ENCODE measurements at places on chromosomes 1 and 21.

GRCh38 chr1:225814381-225814780 lies 4.5 kb downstream of the EPHX1 start:
- no peak for DNase-seq

DNA sequence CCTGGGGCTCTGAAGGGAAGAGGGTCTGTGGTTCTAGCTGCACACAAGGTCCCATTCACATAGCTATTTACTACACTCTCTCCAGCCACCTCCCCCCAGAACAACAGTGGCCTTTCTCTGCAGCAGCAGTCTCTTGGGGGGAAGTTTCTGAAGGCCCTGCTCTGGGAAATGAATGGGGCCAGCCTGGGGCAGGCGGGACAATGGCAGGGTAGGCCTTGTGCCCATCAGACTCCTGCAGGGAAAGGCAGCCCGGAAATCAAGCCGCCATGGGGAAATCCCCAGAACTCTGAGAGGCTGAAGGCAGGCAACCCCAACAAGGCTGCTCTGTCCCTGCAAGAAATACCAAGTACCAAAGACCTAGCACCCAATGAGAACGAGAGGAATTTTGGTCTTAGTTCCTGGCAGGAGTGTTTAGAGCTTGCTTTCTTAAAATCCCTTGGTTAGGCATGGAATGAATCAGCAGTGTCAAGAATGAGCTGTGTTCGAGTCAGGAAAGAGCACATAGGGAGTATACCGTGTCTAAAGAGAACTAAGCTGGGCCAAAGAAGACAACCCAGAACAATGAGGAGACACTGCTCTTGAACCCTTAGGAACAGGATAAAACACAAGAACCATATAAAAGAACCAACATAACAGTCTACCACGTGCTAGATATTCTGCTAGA lies 11.3 kb downstream of the ARHGEF11 start:
- DNase-seq = no peak

- no peak for DNase-seq
These were observed 126.5 kb downstream of the HHIPL2 start for GRCh38 chr1:222421380-222421779.

GRCh38 chr1:87511449-87511848 lies 182.8 kb downstream of the LMO4 start:
- DNase-seq = no peak

DNA sequence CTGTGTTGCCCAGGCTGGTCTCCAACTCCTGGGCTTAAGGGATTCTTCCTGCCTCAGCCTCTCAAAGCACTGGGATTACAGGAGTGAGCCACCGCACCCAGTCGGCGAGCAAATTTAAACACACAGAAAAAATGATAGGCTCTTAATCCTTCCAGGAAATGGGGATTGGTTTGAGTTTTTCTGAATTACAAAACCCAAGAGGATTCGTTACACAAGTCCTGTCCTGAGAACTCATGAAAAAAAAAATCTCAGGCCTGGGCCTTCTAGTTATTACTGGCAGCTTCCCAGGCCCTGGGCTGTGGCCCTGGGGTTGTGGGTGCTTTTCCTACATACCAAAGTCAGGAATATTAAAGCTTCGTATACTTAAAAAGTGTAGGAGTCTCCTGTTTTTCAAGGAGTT lies 6.3 kb upstream of the IFNGR2 start:
- DNase-seq = no peak

DNA sequence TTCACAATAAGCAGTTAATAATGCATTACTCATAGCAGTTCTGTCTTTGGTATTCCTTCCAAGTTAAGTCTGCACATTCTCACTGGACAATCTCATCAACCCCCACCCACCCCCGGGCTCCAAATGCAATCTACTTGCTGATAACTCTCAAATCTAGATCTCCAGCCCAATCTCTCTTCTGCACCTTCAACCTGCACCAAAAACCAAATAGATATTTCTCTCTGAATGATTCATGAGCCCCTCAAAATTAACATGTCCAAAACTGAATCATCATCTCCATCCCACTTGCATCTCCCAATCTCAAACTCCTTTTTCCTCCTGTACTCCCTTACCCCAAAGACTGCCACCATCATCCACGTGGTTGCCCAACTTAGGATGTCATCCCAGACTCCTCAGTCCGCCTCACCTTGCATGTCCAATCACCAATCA lies 2.7 kb downstream of the DOCK7 start:
- no peak for DNase-seq

DNA sequence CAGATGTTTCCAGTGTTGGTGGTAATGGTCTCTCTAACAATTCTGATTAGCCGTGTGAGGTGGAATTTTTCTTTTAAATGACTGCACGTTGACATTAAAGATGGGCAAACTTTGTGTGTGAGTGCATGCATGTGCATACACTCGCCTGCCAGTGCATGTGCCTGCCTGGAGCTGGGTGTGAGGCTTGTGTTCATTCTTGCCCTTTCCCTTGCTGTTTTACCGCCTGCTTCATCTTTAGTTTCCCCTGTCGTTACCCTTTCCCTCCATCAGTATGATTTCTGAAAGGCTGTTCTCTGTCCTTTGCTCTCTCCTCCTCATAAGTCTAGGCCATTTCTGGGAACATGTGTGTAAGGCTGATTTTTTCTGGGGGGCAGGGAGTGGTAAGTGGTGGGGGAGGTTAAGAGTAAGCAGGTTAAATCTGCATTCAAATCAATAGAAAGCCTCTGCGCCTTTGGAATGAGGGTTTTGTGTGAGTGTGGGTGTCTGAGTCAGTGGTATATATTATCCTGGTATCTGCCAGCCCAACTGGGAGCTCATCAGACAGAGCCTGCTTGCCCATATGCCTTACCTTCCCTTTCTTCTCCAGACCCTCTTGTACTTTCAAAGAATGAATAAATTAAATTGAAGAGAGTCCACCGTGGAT lies 112.5 kb downstream of the PBX1 start:
- DNase-seq = no peak

DNA sequence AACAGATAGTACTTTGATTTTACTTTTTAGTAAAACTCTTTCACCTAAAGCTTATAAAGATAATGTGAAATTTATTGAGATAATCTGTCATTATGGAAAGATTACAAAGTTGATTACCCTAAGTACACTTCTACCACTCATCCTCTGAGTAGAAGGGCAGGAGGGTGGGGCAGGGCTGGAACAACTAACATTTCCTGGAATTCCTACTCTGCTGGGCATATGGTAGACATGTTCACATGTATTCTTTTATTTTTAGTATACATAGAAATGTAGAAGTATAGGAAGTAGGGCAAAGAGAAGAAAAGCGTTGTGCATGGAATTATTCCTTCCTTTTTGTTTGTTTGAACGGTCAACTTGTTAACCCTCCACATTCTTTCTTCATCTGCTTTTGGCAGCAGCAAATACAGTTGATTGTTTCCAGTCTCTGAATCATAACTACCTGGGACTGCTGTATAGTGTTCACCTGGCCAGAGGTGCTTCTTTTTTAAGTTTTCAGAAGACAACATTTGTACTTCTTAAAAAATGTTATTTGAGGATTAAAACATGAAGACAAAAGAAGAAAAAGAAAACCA lies 85.1 kb downstream of the POU2F1 start:
- DNase-seq = no peak

DNA sequence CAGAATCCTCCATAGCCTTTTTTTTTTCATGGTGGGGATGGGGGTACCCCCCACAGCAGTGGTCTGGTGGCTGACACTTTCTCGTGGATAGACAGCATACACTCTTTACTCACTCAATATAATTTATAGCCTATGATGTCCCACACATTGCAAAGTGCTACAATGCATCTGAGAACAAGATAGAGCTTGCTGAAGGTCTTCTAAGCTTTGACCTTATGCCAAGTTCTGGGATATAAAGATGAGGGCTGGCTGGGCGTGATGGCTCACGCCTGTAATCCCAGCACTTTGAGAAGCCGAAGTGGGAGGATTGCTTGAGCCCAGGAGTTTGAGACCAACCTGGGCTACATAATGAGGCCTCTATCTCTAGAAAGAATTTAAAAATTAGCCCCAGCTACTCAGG lies 78.0 kb downstream of the MPZL1 start:
- DNase-seq = no peak

GRCh38 chr1:230806552-230806951 lies 59.4 kb downstream of the CAPN9 start:
- no peak for DNase-seq

DNA sequence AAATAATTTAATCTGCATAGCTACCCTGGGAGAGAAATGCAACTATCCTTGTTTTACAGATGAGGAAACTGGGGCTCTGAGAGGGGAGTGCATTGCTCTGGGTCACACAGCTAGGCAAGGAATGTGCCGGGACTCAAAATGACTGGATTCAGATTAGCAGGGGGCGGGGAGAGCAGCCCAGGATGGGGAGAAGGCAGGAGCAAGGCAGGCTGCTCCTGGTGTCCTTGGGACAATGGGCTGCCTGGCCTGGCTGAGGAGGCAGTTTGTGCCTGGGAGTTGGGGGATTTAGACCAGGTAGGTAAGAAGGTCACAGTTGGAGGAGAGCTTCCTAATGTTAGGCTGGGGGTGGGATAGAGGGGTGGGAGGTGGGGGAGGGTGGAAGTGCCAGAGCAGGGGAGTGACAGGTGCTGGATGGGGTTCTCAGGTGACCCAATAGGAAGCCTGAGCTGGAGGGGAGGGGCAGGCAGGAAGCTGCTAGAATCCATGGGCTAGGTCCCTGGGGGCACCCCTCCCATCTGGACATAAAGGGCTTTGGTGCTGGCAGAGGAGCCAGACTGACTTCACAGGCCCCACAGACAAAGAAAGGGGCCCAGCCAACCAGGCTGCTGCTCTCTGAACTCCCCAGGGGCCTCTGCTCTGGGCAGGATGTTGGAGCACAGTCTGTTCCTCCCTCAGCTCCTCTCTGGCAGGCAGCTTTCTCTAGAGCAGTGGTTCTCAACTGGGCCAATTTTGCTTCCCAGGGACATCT lies 29.0 kb downstream of the TRIM62 start:
- DNase-seq = no peak

DNA sequence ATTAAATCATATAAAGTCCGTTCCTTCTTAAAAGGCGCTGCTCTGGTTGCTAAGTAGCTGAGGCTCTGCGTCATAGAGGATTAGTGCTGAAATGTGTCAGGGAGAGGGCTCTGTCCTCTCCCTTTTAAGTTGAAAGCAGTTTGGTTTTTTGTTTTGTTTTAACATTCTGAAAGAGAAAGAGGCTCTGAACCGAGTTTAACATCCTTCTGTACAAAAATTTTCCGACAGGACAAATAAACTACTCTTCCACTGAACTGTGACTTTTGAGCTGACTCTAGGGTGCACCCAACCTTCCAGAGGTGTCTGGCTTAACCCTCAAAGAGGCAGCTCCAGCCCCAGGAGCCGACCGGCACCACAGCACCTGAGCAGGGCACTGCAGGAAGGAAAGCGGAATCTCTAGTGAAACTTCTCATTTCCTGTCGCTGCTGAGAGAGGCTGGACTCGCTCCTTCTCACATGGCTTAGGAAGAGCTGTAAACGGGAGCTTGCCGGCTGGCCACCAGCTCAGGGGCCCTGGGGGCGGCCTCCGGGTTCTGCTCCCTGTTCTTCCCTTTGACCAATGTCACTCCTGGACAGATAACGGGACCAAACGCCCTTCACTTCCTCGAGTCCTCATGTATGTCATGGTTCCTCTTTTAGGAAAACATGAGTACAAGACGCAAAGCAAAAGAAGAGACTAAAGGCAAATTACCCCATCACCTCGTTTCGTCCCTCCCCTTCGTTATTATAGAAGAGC lies 1.2 kb downstream of the VAV3 start:
- DNase-seq = no peak

DNA sequence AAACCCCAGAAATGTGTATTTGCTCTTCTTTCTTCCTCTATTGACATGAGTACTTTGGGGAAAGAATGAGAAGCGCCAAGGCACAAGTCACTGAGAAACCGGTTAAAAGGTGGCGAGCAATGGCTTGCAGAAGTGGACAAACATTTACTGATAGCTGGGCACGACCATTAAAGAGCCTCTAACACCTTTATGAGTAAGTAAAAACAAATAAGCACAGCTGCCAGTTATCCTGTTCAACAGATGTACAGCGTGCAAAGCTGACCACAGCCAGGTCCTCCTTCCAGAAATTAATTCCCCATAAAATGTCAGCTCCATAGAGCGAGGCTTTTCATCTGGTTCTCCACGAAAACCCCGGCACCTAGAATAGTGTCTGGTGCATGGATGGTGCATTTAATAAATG lies 72.7 kb downstream of the CAPZB start:
- DNase-seq = no peak
